NCI-H1436 treated with DMSO at 0.1 percent for 48 hours (cell line): ENCODE measurements at places on chromosomes 1 and 21.

DNA sequence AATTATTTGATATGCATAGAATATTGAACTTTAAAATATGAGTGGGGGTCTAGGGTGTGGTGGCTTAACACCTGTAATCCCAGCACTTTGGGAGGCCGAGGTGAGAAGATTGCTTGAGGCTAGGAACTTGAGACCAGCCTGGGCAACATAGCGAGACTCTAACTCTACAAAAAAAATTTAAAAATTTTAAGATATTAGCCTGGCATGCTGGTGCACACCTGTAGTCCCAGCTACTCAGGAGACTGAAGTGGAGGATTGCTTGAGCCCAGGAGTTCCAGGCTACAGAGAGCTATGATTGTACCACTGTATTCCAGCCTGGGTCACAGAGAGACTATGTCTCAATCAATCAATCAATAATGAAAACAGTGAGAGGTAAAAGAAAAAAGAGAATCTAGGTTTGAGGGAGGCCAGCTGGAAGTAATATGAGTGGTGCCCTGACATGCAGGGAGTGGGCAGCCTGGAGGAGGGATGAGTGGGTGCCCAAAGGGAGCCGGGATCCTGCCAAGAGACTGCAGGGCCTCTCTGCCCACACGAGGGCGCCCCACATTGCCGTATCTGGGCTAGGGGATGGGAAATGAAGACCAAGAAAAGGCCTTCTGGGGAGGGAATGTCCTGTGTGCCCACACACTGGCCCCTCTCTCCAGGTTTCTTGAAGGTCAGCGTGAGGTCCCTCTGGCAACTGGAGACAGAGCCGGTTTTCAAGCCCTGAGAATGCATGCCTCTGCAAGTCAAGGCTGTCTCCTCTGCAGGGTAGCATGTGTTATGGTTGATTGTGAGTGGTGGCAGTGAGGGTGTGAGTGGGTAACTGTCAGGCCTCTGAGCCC lies 93.9 kb upstream of the PPM1J start:
- no peak for DNase-seq

DNA sequence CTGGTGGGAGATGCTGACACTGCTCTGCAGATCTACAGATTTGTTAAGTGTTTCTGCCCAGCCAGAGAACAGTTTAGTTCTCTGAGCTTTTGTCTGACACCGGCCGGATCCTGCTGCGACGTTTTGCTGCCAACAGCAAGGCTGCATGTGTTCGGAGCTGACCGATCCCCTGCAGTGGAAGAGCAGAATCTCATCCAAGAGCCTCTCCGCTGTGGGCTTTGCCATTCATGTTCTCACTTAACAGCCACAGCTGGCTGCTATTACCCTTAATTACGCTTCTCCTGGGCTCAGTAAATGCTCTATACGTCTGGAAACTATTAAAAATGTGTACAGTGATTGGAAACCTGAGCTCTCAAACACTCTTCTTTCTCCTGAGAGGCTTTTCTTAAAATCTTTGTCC lies 105.3 kb downstream of the BCAR3 start:
- peak; percentile 54 for DNase-seq

- no peak for DNase-seq
Observed at GRCh38 chr1:97489834-97490233, 431.0 kb downstream of the DPYD start.

DNA sequence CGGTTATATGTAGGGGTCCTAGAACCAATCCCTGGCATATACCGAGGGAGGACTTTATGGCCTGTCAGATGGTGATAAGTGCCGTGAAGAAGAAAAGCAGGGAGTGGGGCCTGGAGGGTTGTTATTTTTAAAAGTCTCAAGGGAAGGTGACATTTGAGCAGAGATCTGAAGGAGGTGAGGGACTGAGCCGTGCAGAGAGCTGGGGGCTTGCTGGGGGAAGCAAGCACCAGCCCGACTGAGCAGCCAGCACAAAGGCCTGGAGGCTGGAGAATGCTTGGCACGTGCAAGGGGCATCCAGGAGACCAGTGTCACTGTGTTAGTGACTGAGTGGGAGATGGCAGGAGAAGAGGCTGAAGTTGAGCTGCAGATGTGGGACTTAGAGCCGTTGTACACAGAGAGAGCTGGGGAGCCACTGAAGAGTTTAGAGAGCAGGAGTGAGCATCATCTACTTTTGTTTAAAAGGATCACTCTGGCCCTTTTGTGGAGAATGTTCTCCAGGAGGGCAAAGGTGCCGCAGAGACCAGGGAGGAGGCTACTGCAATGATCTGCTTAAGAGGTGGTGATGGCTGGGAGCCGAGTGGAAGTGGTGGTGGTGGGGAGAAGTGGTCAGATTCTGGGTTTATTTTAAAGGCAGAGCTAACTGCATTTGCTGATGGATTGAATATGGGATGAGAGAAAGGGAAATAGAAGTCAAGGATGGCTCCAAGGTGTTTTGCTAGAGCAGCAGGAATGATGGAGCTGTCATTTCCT lies 31.2 kb downstream of the PTPRU start:
- DNase-seq: no peak

- no peak for DNase-seq
Observed at GRCh38 chr21:27480841-27481261, 514.0 kb upstream of the ADAMTS5 start.

- DNase-seq: peak; percentile 2
Observed at GRCh38 chr1:146032631-146033219, 11.2 kb upstream of the HJV start.
